ENCODE measurements at places on chromosomes 12 and 14.
A peak's percentile ranks its signal among the peaks of the same experiment; 100 is the strongest.

DNA sequence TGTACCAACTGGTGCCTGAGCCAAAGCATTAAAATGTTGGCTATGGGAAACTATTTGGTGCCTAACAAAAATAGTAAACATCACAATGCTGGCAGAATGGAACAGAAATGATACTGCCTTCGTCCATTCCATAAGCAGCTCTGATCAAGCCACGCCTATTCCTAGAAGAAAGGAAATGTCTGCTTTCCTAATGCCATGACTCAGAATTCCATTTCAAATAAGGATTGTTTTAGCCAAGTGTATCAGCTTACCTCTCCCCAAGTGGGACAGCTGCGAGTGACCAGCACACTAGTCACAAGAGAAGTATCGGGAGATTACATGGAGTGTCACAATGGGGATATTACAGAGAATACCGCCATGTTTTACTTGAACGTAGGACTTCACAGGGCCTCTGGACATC is 38.7 kb downstream of the GLT8D2 start:
- DNase-seq = no peak

DNA sequence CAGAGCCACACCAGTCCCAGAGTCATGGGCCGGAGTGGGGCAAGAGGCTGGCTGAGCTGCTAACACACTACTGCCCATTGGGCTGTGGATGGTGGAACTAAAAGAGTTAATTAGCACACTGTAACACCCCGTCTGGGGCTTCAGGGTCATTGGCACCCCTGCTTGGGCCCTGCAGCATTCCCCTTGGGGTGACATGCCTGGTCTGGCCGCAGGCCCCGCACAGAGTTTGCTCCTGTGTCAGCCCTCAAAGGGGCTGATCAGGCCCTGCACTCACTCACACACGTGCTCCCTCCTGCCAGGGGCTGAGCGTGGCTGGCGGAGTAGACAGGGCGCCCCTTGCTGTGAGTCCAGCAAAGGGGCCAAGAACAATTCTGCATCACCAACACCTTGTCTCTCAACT is 1499.6 kb upstream of the TMEM132C start:
- DNase-seq = no peak

GRCh38 chr12:132327336-132328171 is 1.8 kb downstream of the GALNT9 start:
- DNase-seq = no peak

DNA sequence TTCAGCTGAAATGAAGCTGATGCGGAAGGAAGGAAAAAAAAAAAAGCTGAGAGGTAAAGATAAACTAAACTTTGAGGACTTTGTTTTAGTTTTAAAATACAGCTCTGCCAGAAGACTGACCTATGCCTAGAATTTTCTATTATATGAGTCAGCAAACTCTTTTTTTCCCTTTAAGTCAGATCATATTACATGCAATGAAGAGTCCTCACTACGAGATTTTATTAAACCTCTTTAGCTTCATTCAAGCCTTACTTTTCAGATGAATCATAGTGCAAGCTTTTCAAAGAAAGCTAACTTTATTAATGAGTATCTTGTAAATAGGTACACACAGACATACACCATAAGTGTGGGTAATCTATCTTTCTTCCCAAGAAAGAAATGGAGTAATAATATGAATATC is 57.8 kb upstream of the FSCB start:
- no peak for DNase-seq

GRCh38 chr14:98984027-98984718 is 287.8 kb downstream of the BCL11B start:
- no peak for DNase-seq

- no peak for DNase-seq
These were observed 55.1 kb upstream of the ARID2 start for GRCh38 chr12:45674181-45674977.

- peak; percentile 86 for DNase-seq
These were observed 15.5 kb downstream of the EMP1 start for GRCh38 chr12:13211859-13212664.

GRCh38 chr14:105096206-105096875 is 31.1 kb upstream of the GPR132 start:
- no peak for DNase-seq

GRCh38 chr14:104244221-104245011 is 106.0 kb downstream of the KIF26A start:
- DNase-seq = no peak

DNA sequence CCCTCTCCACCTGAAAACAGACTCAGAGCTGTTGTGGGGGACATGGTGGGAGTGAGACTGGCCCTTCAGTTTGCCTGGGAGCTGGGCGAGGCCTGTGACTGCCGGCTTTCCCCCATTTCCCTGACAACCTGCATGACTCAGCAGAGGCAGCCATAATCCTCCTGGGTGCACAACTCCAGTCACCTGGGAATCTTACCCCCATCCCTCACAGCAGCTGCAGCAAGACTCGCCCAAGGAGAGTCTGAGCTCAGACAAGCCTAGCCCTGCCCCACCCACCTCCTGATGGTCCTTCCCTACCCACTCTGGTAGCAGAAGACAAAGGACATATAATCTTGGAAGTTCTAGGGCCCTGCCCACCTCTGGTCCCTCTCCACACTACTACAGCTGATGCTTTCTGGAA is 207.3 kb upstream of the ARID2 start:
- no peak for DNase-seq

- DNase-seq = no peak
These were observed 105.2 kb downstream of the FGD4 start for GRCh38 chr12:32504591-32504990.

- DNase-seq = peak; percentile 7
These were observed 248.0 kb downstream of the NPAS3 start for GRCh38 chr14:33186656-33187055.

- no peak for DNase-seq
These were observed 164.4 kb downstream of the KICS2 start for GRCh38 chr12:64057706-64058105.

- DNase-seq = no peak
These were observed 49.4 kb downstream of the GPATCH2L start for GRCh38 chr14:76201162-76201561.

DNA sequence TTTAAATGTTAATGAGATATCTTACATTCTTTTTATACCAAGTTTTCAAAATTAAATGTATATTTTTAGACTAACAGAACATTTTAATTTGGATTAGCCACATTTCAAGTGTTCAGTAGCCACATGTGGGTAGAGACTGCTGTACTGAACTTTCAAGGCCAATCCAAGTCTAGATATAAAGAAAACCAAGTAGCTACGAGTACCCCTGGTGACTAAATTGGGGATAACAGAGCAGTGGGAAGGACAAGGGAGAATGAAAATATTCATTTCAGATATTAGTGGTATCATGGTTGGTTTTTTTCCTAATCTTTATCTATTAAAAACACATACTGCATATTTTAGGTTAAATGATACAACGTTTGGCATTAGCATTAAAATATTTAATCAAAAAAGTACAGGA is 69.4 kb upstream of the RHOJ start:
- peak; percentile 16 for DNase-seq

GRCh38 chr12:2857021-2857431 is at the start of gene TEX52:
TSS of gene TEX52 (minus strand) at chr12:2857039. CDS start at chr12:2857026, 13 bp downstream.
- DNase-seq = no peak

- DNase-seq = no peak
These were observed 10.8 kb downstream of the SMIM41 start for GRCh38 chr12:52090291-52090690.
